ENCODE measurements at places on chromosomes 16 and 17.

GRCh38 chr17:29581583-29582253, 7.7 kb downstream of the GIT1 start:
- no peak for DNase-seq

DNA sequence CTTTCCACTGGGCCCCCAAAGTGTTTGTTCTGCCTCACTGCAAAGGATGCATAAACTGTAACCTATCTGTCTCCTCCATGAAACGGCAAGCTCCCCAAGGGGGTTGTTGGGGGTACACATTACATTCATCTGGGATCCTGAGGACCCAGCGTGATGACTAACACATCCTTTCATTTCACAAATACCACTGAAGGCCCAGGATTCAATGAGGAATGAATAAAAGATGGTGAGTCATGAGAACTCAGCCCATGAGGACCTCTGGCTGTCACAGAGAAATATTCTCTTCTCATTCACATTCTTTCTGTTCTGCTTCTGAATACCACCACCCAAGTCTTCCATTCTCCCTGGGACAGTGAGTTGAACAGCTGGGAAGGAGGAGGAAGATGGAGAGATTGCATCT, 149.8 kb downstream of the RBFOX3 start:
- no peak for DNase-seq

DNA sequence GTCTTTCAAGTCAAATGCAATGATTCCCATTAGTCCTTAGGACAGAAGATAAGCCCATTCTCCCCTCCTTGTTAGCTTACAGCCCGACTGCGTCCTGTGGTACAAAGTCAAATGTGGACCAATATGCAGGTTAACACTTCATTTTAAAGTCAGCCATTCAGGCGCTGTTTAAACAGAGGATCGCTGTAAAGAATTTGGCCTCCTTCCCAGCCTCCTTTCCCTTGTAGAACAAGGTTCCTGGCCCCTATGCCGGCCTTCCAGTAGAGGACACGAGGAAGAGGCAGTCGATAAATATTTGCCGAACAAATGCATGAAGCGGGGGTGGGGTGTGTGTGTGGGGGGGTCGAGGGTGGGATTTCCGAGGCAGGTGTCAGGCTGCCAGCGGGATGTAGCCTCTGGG, 4.3 kb downstream of the SDK2 start:
- DNase-seq, result no peak

DNA sequence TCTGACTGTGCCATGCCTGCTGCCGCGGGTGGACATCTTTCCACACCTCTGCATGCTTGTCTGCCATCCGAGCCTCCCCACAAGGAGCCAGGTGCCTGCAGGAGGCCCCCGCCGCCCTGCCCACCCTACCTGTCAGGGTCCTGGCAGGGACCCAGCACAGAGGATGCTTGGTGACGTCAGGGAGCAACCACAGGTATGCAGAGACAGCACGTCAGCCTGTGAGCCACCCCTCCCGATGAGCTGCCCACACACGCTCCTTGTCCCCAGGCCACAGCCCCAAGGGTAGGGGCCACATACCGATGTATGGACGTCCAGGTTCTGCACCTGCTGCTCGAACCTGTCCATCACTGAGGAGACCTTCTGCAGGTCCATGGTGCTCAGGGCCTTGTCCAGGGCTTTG, 10.6 kb downstream of the CHMP1A start:
- DNase-seq, result no peak

- DNase-seq, result no peak
These were observed 30.3 kb upstream of the C16orf78 start for GRCh38 chr16:49343291-49343690.

DNA sequence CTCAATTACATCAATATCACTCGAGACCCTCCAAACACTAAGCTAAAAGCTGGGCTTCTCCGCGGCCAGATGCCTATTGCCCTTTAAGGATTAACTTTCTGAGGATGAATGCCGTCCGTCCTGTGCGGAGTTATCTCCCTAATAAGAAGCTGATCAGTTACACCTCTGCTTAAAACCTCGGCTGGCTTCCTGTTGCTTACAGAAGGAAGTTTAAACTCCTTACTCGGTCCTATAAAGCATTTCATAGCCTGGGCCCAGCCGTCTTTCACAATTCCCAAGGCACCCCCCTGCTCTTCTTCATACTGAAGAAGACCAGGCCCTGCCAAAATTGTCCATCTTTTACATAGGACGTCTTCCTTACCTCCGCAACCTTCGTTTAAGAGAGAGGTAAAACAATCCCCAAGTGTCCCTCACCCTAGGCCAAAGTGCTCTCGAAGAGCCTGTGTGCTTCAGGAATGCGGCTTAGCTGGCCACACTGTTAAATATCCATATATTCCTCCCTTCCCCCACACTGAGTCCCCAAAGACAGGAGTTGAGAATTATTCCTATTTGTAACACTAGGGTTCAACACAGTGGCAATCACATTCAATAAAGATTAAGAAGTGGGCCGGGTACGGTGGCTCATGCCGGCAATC, 112.6 kb upstream of the IRX5 start:
- DNase-seq, result no peak

- DNase-seq, result no peak
These were observed 1.6 kb upstream of the FOXL1 start for GRCh38 chr16:86576591-86577313.

DNA sequence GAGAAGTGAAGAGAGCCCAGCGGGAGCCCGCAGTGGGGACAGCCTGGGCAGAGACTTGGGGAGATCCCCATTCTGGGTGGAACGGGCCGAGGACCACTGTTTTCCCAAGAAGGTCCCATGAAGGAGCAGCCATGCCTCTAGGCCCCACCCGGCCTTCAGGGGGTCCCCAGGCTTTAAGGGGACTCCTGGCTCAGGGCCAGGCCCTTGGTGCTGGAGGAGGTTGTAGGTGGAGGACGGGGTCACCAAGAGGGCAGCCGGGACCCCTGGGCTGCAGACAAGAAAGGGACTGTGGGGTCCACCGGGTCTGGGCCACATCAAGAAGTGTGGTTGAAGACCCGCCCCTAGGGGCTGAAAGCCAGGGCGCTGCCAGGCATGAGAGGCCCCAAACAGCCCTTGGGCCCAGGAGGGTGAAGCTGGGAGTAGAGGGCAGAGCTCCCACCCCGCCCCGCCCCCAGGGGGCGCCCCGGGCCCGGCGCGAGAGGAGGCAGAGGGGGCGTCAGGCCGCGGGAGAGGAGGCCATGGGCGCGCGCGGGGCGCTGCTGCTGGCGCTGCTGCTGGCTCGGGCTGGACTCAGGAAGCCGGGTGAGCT, at the start of gene PRSS21:
Gene PRSS21, plus strand, starts transcription at position 487 of the 589 bp plus-strand sequence. Its CDS starts 32 bp downstream, at position 519.
- DNase-seq, result no peak

- DNase-seq, result no peak
These were observed 528 bp downstream of the TERB1 start for GRCh38 chr16:66800856-66801255.

DNA sequence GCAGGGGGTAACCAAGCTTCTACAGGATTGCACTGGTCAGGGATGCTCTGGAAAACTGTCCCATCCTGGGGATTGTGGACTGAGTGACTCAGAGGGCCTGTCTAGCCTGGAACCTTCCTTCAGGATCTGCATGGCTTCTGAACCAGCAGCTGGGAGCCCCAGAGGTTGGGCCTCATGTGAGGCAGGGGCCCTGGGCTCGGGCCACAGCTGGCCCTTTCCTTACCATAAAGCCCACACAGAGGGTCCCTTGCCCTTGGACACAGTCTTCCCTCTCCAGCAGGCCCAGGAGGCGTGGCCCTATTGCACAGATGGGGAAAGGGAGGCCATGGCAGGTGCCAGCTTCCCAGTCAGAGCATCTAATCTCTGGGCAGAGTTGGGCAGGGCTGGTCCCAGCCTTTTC, 30.5 kb downstream of the ADCY7 start:
- DNase-seq, result no peak

- no peak for DNase-seq
These were observed 26.0 kb upstream of the B4GALNT2 start for GRCh38 chr17:49106321-49107210.
